ENCODE measurements at places on chromosomes 12 and 14.

GRCh38 chr14:53596853-53597525 is 359.6 kb downstream of the BMP4 start:
- DNase-seq: no peak

GRCh38 chr12:111138016-111138415 is 217.6 kb upstream of the MYL2 start:
- no peak for DNase-seq

DNA sequence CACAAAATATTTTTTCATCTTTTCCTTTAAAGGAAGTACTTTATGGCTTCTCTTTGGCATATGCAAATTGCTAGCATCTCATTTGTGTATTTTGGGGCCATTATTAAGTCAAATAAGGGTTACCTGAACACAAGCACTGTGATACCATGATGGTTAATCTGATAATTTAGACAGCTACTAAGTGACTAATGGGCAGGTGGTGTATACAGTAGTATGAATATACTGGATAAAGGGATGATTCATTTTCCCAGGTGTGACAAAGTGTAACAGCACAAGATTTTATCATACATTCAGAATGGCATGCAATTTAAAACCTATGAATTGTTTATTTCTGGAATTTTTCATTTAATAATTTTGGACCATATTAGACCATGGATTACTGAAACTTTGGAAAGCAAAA is 27.2 kb upstream of the ANO4 start:
- no peak for DNase-seq

DNA sequence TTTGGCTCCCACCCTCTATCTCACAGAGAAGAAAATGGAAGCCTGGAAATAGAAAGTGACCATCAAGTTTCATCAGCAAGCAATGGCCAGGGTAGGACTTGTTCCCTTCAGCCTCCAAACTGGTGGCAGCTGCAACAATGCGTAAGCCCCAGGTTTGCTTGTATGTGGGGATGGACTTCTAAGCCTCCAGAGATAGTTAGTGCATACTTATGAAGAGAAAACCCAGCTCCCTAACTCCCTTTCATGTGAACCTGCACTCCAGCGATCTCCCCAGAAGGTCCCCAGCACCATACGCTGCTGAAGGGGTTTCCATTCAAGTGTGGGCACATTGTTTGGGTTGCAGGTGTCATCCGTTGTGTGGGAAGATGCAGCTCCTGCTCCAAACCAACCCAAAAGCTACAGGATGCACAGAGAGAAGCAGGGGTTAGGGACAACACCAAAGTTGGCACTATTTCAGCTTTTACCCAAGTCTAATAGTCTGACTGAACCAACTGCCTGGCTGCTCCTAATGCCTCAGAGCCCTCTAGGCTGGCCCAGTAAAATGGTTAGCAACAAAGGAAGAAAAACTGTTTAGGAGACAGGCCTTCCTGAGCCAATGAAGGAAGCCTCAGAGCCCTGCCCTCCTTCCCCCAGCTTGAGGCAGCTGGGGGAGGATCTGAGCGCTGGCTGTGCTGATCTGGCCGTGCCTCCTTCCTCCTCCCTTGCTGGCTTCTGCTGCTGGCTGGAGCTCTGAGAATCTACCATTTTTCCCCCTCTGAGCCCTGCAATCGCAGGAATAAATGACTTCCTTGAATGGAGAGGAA is 12.3 kb downstream of the ZFP36L1 start:
- no peak for DNase-seq
